ENCODE measurements at places on chromosomes 4 and X.

- no peak for DNase-seq
These were observed 88.9 kb upstream of the PDLIM3 start for GRCh38 chr4:185624259-185624589.

GRCh38 chr4:144787365-144788258 lies 141.7 kb downstream of the HHIP start:
- DNase-seq: no peak

DNA sequence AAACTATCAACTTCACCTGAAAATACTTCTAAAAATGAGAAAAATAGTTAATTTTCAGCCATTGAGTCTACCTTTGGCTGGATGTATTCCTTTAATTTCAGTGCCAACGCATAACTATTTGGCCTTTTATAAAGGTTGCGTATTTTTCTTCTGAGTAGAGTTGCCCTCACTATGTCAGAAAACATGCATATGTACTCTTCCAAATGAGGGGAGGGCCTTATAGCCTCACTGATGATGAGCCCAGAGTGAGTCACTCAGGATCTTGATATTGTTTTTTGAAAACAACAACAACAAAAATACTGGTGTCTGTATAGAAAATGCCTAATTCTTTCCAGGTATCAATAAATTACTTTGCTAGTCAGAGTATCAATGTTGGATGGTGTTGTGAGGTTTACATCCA lies 349.3 kb downstream of the FBXO8 start:
- DNase-seq: no peak

DNA sequence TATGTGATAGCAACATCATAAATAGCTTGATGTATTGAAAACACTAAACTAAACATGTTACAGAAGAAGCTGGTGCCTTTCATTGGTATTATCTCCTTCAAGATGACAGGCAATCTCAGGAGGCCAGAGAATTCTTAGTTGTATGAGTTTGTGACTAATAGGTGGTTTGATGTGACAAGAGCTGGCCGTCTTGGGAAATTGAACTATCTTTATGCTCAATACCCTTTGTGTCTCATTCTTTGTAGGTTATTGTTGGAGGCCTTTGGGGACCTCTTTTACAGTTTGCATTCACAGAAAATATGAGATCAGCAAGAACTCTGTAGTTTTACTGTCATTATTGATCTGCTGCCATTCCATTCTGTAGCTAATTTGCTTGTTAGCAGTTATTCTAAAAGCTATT lies 659.2 kb upstream of the PITX2 start:
- no peak for DNase-seq

DNA sequence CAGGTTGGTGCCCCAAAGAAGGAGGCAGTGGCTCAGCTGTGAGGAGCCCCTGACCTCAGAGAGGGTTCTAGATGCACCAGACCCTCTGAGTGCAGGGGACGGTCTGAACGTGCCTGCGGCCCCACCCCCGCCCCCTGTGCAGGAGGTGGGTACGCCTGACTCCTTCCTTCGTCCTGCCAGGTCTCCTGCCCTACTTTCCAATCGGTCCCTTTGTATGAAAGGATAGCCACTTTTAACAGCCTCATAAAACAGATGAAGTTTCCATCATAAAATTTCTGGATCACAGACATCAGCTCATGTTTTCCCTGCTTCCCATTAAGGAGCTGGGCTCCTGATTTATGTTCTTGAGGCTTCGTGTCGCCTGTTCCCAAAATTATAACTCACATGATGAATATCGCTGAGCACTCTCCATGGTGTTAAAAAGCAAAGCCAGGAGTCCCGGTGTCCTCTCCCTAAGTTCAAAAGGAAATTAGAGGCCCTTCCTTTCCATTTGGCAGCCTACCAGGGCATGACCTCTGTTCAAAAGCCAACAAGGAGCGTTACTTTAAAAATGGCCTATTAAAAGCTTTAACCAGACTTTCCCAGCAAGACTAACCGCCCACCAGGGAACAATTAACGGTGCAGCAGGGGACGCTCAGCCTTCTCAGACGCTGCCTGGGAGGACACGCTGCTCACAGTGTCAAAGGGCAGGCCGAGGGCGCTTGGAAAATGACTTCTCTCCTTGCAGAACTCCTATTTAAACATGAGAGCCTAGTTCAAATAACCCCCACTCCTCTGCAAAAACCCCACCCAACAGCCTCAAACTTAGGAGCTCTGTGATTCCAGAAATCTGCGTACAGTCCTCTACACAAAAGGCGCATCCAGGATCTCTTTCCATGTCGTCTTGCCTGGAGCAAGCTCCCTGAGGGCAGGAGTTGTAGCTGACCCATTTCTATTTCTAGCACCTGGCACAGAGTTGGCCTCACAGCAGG lies 181.9 kb downstream of the AFAP1 start:
- DNase-seq: no peak

DNA sequence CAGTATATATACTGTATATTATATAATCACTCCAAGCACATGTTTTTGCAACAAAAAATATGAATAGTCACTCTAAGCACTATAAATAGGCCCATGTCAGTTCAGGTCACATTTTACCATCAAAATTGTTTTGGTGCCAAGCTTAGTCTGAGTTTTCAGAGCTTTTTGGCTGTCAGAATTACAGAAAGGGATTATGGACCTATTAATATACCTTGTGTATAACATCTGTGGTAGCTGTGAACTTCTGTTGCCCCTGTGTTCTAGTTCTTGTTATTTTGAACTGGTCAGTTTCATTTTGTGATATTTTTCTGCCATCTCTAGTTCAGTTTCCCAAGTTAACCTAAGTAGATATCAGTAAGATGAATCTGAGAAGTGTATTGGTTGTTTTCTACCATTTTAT lies 22.9 kb downstream of the EXOC1 start:
- DNase-seq: no peak
